AG09309 (cell line): ENCODE measurements at places on chromosomes 4 and X.

DNA sequence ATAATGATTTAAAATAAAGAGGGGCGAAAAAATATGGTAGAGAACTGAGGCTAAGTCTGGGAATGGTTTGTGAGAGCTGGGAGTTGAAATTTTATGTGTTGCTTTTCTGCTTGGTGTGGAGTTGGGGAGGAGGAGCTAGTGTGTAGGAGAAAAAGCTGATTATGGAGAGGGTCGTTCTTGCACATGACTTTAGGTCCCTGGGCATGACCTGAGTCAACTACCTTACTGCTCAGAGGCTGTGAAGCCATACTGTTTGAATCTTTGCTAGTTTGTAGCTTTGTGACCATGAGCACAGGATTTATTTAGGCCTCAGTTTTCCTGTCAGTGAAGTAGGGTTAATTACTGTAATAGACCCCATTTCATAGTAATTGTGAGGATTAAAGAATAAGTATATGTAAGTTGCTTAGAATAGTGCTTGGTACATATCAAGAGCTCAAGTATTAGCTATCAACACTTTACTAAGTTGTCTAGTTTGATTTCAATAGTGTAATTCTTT is 78.6 kb downstream of the KDM6A start:
- no peak for DNase-seq

- DNase-seq: no peak
Observed at GRCh38 chr4:86641516-86642090, 47.5 kb downstream of the PTPN13 start.

DNA sequence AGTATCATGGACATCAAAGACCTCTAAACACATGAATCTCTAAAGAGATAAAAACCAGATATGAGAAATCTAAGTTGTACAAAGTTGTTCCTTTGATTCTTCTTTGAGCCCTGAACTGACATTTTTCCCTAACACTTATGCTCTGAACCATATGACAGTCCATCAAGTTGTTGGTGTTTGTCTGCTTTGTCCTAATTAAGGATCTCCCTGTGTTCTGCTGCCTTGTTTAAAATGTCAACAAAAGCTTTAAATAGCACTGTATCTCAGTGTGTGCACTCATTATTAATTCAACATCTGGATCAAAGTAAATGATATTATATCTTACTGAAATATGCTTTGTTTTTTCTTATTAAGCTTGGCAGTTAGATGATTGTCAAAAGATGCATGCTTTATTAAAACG is 321.8 kb downstream of the MAPK10 start:
- no peak for DNase-seq

GRCh38 chr4:167721617-167722486 is 370.5 kb upstream of the ANXA10 start:
- no peak for DNase-seq

DNA sequence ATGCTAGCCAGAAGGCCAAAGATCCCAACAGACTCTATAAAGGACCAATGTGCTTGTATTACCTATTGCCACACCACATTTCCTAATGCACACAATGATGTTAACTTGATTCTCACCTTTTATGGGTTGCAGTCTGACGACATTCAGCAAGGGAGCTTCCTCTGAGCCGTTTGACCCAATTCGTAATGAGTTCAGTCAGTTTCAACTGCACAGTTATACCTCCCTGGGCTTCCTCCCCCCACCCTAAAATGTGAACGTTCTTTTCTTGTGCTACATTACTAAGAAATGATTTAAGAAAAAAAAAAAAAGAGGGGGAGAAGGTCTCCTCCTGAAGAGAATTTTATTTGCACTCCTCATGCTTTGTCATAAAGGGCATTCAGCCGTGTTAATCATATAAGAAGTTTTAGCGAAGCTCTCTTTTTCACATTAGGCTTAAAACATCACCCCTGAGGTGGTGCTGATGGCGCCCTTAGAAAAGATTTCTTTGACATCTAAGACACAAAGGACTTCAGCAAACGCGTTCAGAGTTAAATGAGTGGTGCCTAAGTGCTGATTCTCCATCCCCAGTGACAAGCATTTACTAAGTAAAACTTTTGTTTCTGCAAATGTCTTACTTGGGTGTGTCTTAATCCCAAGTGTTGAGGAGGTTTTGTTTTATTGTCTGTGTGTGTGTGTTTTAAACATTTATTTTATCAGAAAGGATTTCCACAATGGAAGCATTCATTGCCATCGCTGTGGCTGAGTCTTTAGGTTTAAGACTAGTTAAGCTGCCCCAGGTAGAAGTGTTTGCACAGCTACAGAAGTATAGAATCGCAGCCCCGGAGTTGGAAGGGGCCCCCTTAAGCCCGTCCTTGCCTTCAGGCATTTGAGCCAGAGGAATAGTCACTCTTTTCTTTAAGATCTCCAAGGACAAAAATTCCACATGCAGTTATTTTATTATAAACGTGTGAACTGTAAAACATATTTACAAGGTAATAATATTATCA is 15.2 kb upstream of the GPC3 start:
- DNase-seq: no peak
